ENCODE measurements at places on chromosomes 1 and 21.

DNA sequence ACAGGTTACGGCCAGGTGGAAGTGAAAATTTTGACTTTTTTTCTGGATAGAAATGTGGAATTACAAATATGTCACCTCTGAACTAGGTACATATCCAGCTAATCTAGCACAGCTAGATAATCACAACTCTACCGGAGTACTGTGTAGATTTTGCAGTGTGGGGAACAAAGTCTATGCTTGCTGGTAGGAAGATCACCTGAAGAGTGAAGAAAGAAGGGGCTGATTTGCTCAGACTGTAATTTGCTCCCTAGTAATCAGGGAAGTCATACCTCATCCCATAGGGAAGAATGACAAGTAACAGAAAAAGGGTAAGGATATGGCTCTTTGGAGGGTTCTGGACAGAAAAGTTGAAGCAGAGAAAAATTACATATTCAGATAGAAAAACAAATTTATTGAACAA is 319.6 kb upstream of the TMPRSS15 start:
- no peak for DNase-seq

DNA sequence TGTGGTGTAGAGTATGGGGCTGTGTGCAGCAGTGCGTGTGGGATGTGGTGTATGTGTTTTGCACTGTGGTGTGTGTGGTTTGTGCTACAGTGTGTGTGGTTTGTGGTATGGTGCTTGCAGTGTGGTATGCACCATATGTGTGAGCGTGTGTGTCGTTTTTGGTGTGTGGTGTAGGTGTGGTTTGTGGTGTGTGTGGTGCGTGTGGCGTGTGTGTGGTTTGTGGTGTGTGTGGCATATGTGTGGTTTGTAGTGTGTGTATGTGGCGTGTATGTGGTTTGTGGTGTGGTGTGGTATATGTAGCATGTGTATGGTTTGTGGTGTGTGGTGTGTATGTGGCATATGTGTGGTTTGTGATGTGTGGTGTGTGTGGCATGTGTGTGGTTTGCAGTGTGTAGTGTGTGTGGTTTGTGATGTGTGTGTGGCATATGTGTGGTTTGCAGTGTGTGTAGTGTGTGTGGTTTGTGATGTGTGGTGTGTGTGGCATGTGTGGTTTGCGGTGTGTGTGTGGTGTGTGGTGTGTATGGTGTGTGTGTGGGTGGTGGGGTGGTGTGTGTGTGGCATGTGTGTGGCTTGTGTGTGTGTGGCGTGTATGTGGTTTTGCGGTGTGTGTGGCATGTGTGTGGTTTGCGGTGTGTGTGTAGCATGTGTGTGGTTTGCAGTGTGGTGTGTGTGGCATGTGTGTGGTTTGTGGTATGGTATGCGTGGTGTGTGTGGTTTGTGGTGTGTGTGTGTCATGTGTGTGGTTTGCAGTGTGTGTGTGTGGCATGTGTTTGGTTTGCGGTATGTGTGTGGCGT is 53.5 kb upstream of the TRAPPC10 start:
- no peak for DNase-seq

GRCh38 chr1:168803806-168804510 is 75.0 kb upstream of the DPT start:
- peak; percentile 77 for DNase-seq

- no peak for DNase-seq
These were observed 47.1 kb downstream of the C8A start for GRCh38 chr1:56901716-56902115.

- no peak for DNase-seq
These were observed 101.0 kb upstream of the GUCA2B start for GRCh38 chr1:42052072-42052699.

GRCh38 chr1:165884009-165884689 is 56.7 kb downstream of the UCK2 start:
- no peak for DNase-seq

DNA sequence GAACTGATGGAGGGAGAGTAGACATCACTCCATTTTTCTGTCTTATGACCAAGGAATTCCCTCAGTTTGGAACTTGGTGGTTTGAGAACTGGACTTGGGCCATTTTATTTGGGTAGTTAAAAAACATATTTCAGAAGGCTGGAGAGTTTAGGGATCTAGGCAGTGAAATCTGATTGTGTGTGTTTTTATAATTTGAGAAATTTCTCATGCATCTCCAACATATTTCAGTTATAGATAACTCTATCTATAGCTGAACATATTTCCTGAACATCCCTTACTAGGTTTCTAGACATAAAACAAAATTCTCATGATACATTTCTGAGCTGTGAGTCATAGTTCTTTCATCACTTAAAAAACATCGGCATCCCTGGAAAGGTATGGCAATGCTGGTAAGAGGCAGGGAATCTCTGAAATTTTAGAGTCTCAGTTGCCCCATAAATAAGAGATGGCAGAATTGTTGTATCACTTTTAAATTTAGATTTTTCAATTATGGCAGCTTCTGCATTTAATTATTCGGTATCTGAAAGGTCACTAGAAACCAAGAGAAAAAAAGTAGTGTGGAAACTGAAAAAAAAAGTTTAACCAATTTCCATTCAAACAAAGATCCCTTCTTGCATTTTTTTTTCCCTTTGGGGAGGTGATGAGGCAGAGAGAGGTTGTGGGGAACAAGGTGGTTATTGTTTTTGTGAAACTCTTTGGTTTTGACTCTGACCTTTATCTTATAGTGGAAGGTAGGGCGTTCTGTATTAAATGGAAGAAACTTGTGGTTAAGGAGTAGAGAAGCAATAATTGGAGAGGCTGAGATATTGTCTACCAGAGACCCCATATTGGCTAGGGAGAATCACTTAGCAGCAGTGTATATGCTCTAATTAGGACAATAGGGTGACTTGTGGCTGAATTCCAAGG is 102.9 kb downstream of the FASLG start:
- DNase-seq: no peak

- DNase-seq: no peak
These were observed 123.8 kb upstream of the TMEM51 start for GRCh38 chr1:15029786-15030185.

GRCh38 chr1:181249186-181249585 is 160.7 kb downstream of the IER5 start:
- DNase-seq: no peak

GRCh38 chr1:116826818-116827606 is 72.8 kb downstream of the CD2 start:
- DNase-seq: no peak

DNA sequence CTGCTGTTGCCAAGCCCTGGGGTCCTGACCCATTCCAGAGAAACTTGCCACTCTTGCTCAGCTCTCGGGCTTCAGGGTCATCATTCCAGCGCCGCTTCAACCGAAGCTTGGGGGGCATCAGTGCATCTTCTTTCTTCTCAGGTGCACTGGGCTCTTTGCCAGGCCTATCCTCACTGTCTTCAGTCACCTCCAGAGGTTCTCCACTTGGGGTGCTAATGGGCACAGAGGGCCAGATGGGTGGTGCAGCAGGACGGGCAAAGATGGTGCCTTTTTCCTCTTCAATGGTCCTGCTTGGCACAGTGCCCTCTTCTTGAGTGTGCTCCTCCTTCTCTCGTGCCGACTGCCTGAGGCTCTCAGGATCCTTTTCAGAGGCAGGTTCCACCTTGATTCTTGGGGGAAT is 13.3 kb downstream of the ETV3 start:
- no peak for DNase-seq

DNA sequence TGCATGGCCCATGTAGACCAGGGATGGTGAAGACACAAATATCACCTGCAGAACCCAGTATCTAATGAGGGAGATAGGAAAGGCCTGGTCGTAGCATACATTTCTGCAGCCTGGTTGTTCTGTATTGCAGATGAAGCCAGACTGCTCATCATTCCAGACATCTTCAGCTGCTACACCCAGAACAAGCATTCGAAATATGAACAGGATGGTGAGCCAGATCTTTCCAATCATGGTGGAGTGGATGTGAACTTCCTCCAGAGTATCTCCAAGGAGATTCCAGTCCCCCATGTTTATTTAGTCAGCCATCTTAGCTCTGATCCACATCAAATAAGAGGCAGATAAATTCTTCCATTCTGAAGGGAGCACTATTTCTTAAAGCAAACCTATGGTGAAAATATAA is 2.7 kb upstream of the MYCBP start:
- DNase-seq: no peak

DNA sequence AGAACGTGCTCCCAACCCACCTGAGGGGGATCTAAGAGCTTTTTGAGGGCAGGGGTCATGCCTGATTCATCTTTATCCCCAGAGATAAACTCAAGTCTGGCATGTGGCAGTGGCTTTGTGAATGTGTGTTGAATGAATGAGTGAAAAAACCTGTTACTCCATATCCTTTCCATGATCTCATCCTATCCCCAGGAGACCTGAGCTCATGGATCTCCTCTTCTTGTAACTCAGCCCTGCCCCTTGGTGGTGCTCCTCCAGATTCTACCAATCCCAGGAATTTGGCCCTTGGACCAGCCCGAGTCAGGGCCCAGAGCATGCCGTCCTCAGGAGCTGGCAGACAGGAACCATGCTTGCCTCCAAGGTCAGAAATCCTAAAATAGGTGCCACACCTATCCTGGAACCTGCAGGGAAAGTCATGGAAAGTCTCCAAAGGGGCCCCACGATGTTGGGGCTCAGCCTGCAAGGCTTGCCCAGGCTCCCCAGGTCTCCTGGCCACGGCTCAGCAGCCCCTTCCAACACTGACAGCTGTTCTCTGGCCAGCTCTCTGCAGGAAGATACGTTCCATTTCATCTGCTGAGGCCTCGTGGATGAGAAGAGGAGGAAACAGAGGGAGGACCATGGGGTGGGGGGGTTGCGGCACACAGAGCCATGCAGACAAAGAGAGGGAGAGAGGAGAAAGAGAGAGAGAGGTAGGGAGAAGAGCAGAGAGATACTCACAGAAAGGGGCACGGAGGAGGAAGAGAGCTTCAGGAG is 214.6 kb downstream of the TRABD2B start:
- no peak for DNase-seq

GRCh38 chr1:10561497-10561896 is 86.7 kb downstream of the PEX14 start:
- no peak for DNase-seq

DNA sequence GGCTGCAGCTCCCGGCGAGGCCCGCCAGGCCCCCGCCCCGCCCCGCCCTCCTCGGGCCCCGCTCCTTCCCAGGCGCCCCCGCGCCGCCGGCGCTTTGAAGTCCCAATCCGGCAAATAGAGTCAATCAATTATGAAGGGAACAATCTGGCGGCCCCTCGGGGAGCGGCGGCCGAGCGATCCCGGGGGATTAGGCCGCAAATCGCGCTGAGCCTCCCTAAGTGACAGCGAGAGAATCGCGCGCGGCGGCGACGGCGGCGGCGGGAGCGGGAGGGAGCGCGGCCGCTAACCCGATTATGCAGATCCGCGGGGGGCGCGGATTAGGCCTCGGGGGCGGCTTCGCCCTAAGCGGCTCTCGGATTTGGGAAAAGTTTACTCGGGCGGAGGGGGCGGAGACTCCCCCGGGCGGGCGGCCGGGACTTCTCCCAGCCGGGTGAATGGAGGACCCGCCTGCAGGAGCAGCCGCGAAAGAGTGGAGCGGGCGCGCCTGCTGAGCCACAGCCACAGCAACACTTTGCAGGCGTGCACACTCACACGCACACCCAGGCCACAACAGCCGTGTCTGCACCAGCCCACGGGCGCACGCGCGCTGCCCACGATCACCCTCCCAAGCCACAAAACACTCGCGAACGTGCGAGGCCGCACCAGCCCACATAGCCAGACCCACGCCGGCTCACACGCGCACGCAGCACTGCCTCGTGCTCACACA is 23.0 kb upstream of the DMBX1 start:
- DNase-seq: no peak

- DNase-seq: no peak
These were observed 166.2 kb downstream of the ASTN1 start for GRCh38 chr1:176998183-176998795.

GRCh38 chr1:164637461-164638375 is 78.7 kb downstream of the PBX1 start:
- peak; percentile 62 for DNase-seq

DNA sequence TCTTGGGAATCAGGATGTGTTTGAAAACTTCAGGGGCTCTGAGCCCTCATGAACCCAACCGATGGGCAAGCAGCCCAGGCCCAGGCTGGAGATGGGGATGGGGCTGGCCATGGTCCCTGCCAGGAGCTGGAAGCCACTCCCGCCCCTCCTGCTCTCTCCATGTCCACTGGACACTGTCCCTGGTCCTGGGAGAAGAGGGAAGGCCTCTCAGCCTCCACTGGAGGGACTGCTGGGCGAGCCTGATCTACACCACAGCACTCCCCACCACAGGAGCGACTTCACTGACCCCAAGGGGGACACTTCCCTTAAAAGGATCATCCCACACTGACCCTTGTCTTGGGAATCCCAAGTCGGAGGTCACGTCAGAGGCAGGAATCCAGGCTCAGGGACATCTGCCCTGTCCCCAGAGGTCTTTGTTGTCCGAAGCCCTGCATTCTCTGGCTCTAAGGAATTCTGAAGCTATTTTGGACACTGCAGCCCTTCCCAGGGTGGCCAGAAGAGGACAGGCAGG is 16.9 kb upstream of the COL18A1 start:
- no peak for DNase-seq

DNA sequence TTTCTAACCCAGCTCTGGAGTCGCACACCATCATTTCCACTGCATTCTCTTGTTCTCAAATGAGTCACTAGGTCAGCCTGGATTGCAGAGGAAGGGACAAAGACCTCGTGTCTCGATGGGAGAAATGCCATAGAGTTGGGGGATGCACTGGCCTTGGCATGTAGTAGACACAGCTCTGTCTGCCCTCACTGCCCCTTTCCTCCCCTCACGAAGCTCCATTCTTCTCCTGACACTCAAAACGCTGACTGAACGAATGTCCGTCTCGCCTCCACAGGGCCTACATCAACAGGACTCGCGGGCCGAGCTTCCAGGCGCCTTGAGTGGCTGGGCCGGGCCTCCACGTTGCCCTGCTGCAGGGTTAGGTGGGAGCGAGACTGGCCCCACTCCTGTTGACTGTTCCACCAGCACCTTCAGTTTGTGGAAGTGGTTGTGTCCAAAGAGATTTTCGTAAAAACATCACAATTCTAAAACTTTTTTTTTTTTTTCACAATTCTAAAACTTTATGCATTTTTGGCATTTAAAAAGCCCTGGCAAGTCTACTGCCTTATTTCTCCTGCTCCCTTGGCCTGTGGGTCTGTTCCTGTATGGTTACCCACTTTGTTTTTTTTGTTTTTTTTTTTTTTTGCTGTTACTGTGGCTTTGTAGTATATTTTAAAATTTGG is 18.8 kb downstream of the PKNOX1 start:
- DNase-seq: no peak

- no peak for DNase-seq
These were observed 46.2 kb downstream of the PGBD5 start for GRCh38 chr1:230379928-230380327.

DNA sequence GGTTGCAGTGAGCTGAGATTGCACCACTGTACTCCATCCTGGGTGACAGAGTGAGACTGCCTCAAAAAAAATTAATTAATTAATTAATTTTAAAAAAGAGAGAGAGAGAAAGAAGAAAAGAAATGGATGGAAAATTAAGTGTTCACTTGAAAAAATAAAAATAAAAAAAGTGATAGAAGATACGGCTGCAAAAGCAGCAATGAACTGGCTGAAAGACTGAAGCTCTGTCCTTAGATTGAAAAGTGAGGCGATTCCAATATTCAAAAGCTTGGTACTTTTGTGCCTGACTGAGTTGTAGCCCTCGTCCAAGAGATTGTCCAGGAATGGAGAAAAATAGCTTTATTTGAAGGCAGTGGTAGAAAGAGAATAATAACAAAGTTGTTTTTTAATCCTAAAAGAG is 154.6 kb downstream of the ADSS2 start:
- DNase-seq: no peak
